GM18507 (cell line): ENCODE measurements at places on chromosomes 7 and 10.
A peak's percentile ranks its signal among the peaks of the same experiment; 100 is the strongest.

DNA sequence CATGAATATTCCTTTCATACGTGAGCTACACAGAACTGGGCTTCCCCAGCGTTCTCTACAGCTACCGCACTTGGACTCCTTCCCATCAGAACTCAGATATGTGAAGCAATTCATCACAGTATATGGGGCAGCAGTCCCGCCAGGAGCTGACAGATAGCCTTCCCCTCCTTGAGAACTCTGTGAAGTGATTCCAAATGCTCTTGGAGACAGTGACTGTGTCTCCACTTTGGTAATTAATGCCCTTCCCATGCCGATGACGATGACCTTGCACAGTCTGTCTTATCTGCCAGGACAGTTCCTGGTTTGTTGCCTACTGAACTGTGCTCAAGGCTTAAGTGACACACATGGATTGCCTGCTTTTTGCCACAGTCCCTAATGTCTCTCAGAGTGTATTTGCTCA lies 75.0 kb upstream of the AFAP1L2 start:
- no peak for DNase-seq

DNA sequence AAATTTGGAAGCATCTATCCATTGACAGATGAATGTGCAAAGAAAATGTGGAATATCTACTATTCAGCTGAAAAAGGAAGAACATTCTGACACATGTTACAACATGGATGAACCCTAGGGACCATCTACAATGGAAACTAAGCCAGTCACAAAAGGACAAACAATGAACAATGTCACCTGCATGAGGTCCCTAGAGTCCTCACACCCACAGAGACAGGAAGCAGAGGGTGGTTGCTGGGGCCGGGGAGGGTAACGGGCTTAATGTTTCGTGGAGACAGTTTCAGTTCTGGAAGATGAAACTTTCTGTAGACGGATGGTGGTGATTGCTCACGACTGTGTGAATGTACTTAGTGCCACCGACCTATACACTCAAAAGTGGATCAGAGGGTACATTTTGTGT lies 282.9 kb downstream of the ADARB2 start:
- DNase-seq: peak; percentile 55

- no peak for DNase-seq
These were observed 109.6 kb upstream of the ZWINT start for GRCh38 chr10:56470701-56471100.

GRCh38 chr10:68086011-68086410 lies 10.9 kb upstream of the HERC4 start:
- DNase-seq: no peak

GRCh38 chr7:117157241-117158209 lies 165.3 kb downstream of the WNT2 start:
- DNase-seq: no peak

- DNase-seq: no peak
These were observed 30.9 kb upstream of the CREB3L2 start for GRCh38 chr7:138032770-138033169.

GRCh38 chr7:99499371-99499720 lies 735 bp downstream of the ZNF394 start:
- DNase-seq: no peak

DNA sequence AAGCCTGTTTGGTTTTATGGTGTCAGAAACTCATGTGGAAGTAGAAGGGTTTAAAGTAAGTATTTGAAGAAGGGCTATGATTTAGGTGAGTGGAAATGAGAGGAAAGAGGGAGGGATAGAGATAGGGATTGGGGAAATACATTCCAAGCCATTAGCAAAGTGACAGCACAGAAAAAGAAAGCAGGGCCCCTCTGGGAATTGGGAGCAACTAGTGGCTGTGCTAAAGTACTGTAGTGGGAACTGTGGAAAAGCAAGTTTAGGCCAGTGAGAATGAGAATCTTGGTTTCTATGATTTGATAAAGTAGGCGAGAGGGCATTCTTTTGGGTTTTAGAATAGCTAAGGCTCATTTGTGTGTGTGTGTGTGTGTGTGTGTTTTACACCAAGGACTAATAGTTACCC lies 5.0 kb downstream of the PRKG1 start:
- DNase-seq: no peak

DNA sequence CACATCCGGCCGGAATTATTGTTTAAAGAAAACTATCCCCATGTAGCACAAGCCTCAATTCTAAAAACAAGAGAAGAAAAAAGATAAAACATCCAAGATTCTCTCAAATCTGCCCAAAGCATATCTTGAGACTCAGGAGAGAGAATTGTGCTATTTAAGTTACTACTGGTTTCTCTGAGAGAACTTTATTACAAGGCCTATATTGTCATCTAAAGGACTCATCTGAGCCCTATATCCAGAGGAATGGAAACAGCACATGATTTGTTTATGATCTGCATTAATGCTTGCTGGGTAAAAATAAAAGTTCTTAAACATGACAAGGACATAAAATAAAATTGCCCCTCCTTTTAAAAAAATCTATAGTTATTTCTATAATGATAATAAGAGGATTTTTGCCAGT lies 25.0 kb downstream of the LRRN3 start:
- DNase-seq: no peak

- DNase-seq: no peak
These were observed 47.9 kb downstream of the GALNT11 start for GRCh38 chr7:152073352-152073751.

GRCh38 chr7:99559175-99559915 lies 903 bp downstream of the ZNF655 start:
- DNase-seq: no peak

- no peak for DNase-seq
These were observed 247.7 kb downstream of the TFEC start for GRCh38 chr7:115782696-115783490.

- DNase-seq: no peak
These were observed 207.5 kb downstream of the CUX1 start for GRCh38 chr7:102024769-102025391.

- DNase-seq: no peak
These were observed 739 bp upstream of the MEST start for GRCh38 chr7:130490888-130491804.

DNA sequence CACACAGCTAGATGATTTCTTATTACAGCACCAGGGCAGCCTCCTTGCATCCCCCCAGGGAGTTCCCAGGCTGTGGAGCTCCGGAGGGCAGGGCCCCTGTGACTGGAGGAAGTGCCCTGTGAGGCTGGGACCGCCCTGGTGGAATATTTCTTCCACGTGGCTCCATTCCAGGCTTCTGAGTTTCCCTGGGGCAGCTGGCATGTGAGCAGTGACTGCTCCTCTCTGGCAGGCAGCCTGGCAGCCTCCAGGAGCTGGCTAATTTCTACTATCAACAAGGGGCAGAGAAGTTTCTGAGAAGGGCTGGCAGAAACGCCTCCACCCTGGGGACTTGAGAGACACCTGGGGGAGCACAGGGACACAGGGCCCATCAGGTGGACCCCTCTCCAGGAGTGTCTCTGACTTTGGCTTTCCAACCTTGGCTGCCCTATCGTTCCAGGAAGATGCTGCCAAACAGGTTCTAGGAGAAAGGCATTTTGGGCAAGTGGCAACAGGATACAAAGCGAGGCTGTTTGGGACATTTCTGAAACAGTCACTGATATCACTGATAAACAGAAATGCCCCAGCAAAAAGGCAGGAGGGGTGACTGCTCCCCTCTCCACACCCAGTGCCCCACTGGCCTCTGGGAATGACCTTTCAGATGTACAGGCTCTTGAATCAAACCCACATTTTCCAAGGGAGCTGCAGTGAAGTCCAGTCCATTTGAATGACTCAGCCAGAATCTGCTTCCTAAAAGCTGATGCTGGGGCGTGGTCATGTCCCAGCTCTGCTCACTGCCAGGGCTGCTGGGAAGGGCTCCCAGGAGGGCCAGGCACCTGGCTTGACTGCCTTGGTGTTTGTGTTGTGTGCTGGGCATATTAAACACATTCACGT lies 16.1 kb downstream of the MYOF start:
- DNase-seq: no peak

GRCh38 chr7:25424855-25425254 lies 196.6 kb upstream of the NPVF start:
- no peak for DNase-seq

- no peak for DNase-seq
These were observed 225.3 kb downstream of the GLRX3 start for GRCh38 chr10:130361351-130362105.

DNA sequence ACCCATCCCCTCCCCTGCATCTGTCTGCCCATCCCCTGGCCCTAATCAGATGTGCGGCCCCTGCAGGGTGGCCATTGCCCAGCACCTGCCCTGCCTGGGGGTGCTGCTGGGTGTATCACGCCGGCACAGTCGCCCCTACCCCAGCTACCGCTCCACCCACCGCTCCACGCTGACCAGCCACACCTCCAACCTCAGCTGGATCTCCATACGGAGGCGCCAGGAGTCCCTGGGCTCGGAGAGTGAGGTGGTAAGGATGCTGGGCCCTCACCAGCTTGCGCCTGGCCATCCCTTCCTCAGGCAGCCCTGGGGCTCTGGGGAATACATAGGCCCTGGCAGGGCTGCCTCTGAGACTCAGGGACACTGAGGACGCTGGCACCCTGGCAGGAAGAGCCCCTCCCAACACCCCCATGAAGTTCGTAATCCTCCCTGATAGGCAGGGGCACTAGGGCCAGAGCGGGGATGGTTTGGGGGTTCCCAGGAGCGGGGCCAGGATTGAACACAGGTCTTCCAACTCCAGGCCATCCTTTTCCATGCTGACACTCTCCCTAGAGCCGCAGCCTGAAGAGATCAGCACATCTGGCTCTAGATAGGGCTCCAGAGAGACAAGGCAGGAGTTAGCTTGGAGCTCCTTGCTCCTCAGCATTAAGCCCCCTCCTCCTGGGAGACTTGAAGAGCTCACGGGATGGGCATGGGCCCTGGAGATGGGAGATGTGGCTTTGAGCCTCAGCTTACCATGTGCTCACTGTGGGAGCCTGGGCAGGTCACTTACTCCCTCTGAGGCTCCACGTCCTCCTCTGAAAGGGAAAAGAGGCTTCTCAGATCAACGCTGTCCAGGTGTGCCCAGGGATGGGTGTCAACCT lies 5.9 kb upstream of the LDB3 start:
- no peak for DNase-seq

DNA sequence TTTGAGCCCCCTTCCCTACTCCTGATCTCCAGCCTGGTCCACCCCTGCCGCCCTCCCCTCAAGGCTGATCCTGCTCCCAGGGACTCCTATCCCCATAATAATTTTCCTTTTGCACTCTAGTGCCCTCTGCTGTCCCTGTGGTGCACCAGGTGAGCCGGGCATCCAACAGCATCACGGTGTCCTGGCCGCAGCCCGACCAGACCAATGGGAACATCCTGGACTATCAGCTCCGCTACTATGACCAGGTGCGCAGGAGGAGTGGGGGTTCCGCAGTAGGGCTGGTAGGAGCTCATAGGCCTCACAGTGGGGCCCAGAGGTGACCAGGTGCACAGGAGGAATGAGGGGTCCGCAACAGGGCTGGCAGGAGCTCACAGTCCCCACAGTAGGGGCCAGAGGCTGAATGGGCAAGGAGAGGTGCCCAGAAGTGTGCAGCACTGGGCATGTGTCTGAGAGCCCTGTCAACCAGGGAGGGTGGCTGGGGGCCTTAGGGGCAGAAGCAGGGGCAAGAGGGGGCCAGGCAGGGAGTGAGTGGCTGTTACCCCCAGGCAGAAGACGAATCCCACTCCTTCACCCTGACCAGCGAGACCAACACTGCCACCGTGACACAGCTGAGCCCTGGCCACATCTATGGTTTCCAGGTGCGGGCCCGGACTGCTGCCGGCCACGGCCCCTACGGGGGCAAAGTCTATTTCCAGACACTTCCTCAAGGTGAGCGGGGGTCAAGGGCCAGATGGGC lies 11.7 kb downstream of the EPHB6 start:
- DNase-seq: no peak

GRCh38 chr10:112852306-112852705 lies 97.7 kb upstream of the TCF7L2 start:
- DNase-seq: no peak

- no peak for DNase-seq
These were observed 106.1 kb downstream of the CHN2 start for GRCh38 chr7:29300649-29301048.

DNA sequence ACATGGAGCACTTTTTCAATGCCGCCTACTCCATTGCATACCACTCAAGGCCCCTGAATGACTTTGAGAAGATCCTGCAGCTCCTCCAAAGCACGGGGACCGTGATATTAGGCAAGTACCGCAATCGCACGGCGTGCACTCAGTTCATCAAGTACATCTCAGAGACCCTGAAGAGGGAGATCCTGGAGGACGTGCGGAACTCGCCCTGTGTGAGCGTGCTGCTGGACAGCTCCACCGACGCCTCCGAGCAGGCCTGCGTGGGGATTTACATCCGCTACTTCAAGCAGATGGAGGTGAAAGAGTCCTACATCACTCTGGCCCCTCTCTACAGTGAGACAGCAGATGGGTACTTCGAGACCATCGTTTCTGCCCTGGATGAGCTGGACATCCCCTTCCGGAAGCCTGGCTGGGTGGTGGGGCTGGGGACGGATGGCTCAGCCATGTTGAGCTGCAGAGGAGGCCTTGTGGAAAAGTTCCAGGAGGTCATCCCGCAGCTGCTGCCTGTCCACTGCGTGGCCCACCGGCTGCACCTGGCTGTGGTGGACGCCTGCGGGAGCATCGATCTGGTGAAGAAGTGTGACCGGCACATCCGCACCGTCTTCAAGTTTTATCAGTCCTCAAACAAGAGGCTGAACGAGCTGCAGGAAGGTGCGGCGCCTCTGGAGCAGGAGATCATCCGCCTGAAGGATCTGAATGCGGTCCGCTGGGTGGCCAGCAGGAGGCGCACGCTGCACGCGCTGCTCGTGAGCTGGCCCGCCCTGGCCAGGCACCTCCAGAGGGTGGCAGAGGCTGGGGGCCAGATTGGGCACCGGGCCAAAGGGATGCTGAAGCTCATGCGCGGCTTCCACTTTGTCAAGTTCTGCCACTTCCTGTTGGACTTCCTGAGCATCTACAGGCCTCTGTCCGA lies 12.7 kb upstream of the ATP6V0E2 start:
- no peak for DNase-seq

DNA sequence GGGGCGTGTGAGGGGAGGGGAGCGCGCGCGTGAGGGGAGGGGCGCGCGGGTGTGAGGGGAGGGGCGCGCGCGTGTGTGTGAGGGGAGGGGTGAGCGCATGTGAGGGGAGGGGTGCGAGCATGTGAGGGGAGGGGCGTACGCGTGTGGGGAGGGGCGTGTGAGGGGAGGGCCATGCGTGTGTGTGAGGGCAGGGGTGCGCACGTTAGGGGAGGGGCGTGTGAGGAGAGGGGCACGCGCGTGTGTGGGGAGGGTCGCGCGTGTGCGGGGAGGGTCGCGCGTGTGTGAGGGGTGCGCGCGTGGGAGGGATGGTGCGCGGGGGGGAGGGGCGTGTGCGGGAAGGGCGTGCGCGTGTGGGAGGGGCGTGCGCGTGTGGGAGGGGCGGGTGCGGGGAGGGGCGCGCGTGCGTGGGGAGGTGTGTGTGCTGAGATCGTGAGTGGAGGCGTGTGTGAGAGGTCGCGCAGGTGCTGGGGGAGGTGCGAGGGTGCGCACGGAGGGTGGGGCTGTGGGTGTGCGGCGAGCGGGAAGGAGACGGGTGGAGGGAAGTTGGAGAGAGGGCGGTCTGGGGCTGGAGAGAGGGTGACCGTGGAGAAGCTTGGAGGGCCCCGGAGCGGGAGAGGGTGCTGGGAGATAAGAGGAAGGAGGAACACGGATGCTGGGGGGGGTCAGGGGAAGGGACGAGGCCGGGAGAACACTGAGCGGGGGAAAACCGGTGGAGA lies 19.7 kb downstream of the MXI1 start:
- no peak for DNase-seq

- no peak for DNase-seq
These were observed 675.5 kb downstream of the SUGCT start for GRCh38 chr7:40810274-40810673.
